ENCODE measurements at places on chromosomes 3 and 15.

DNA sequence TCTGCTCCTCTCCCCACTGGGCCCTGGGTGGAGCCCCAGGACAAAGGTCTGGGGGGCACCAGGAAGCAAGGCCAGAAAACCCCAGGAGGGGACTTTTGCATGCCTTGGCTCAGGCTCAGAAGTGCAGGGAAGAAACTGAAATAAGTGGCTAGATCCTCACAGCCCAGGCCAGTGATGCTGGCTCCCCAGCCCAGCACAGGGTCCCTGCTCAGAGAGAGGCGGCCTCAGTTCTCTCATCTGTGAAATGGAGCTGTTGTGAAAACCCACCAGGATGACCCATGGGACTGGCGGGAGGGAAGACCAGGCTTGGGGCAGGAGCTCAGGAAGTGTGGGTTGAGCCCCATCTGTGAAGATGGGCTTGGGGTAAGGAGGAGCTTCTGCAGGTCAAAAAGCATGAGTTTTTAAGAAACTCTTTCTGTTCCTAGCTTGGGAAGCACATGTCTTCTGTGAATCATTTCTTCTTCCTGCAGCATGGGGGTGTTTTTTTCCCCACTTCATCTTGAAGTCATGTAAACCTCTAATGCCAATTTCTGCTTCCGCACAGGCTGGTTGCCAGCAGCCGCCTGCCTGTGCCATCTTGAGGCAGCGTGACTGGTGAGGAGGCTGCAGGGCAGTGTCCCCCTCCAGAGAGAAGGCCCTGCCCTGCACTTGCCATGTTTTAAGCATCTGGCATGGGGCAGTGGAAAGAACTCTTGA, 118.6 kb downstream of the SMAD6 start:
- DNase-seq, result peak; percentile 48

DNA sequence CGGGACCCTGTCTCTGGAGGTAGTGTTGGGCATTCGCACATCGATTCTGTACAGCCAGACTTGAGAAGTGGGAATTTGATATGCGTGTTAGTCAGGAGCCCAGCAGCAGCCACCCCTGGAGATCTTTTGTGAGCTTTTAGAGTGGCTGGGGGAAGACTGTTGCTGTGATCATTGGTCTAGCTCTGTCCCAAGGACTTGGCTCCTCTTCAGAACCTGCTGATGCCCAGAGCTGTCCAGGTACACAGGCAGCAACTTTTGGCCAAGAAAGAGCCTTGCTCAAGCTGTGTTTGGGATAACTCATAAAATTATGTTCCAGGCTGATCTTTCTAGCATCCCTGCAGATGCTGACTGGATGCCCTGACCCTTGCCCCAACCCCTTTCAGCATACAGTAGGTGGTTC, 29.3 kb downstream of the LIMD1 start:
- no peak for DNase-seq

DNA sequence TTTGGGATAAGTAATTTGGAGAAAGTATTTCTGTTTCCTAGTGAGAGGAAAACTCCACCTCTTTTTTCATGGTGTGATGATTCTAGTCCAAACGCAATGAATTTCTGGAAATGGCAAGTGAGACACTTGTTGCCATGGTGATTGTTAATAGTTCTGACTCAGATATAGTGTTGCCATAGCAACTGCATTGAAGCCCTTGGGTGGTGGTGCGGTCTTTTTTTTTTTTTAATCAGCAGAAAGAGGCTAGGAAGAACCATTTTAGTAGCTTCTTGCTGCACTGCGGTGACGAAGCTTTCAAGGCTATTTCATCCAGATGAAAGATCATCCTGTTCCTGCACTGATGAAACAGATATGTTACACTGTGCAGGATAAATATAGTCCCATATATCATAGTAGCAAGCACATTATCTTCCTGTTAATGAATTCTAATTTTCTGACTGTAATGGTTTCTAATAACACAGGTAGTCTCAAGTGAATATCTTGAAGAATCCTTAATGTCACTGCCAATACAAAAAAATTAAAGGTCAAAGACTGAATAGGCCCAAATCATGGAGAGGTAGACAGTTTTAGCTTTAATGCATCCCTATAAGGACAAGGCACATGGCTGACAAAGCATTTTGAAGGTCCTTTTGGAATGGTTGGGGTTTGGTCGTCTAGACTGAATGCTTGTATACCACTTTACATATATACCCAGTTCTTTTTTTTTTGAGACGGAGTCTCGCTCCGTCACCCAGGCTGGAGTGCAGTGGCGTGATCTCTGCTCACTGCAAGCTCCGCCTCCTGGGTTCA, 125.1 kb upstream of the ZBTB20 start:
- DNase-seq, result no peak

GRCh38 chr3:154602241-154602640, 172.3 kb upstream of the GPR149 start:
- no peak for DNase-seq

- no peak for DNase-seq
Observed at GRCh38 chr15:58588096-58588495, 156.3 kb downstream of the LIPC start.

DNA sequence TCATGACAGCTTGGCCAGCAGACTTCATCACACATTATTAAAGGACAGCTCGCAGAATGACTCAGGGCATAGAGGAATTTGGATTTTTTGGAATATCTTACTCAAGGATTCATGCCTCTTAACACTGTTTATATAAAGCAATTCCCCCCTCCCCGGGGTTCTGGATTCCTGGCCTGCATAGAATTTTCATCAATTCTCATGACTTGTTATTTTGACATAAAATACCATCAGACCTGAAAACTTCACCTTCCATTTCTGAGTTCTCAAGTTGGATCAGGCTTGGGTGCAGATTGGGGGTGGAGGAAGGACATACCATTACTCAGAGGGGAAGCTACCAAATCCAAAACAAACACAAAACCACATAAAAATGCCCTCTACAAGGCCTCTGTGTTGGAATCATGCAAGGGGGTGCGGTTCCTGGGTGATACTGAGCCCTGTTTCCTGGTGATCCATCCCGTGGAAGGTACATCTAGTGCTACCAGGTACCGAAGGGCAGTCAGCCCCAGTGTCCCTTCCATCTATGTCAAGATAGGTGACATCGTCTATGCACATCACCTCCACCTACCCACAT, 95.3 kb downstream of the DAPK2 start:
- peak; percentile 59 for DNase-seq

DNA sequence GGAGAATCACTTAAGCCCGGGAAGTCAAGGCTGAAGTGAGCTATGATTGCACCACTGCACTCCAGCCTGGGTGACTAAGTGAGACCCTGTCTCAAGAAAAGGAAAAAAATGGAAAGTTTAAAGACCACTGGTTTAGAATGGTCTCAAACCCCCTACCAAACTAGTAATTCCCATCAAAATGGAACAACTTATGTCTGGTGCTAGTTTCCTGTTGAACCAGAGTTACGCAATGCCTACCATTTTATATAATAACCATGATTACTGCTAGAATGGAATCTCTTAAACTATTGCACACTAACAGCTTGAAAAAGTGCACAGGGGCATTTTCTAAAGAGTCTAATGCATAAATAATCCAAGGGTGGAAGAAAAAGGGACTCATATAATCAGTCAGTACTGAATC, 43.6 kb downstream of the DMXL2 start:
- DNase-seq, result no peak

DNA sequence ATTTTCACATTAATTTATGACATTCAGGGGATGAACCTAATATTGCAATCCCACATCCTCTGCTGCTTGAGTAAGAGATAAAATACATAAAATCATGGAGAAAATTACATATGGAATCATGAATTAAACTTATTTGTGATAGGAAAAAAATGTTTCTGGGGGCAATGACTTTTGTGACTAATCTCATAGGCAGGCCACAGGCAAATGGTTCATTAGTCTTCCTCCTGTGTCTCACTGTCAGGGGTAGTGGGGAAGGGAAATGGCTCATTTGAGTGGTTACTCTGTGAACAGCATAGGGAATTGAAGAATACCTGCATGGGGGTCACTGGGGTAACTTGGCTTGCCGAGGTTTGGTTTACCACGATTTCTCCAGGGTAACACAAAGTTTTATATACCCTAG, 72.0 kb downstream of the TFG start:
- no peak for DNase-seq

DNA sequence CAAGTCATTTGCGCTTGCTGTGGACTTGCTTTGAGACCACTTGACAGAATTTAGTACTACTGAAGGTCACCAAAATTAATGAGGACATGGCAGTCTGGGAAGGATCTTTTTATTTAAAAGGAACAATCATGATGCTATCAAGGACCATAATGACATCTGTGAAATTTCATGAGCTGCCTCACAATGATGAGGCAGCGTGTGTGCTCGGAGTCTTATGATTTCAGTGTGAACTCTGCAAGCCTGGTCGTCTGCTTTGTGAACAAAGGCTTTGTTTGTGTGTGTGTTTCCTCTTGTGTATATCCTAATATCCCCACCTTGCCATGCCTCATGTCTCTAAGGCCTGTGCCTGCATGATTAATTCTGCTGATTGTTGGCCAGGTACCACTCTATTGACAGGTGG, 46.7 kb downstream of the RAD54L2 start:
- no peak for DNase-seq

DNA sequence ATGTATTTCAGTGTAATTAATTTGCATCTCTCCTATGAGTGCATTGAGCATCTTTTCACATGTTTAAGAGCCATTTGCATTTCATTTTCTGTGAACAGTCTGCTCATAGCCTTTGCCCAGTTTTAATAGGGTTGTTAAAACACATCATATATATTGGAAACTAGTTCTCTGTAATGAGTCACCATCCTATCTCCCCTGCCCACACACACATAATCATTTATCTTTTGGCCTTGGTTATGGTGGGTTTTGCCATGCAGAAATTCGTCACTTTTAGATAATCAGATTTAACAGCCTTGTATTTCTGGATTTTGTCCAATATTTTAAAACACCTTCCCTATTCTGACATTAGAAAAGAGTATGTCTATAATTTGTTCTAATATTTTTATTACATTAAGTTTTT, 11.9 kb upstream of the CHRM5 start:
- DNase-seq, result no peak

DNA sequence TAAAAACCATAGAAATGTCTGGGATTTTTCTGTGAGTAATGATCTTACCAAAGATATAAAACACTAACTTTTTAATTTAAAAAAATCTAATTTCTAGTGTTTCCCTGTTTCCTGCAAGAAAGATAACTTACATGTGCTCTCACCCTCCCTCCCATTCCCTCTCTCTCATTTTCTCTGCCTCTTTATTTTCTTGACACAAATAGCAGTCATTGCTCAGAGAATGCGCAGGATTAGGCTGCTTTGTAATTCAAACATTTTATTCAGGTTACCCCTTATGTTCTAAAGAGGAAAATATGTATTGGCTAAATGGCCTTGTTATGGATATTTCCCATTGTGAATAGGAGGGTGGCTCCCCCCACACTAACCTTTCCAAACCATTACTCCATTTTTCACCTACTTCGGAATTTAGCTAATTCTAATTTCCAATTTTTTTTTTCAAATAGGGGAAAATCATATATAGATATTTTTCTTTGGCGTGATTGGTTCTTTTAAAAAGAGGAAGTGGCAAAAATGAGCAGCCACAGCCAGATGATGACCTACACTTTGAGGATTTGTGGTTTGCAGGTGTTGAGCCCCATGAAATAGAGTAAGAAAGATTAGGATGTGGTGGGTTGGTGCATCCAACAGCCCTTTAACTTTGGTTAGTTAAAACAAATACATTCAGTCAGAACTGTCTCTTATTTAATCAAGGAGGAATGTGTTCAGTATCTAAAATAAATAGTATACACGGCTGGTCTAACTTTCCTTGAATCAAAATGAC, 554.4 kb downstream of the IGSF11 start:
- no peak for DNase-seq

DNA sequence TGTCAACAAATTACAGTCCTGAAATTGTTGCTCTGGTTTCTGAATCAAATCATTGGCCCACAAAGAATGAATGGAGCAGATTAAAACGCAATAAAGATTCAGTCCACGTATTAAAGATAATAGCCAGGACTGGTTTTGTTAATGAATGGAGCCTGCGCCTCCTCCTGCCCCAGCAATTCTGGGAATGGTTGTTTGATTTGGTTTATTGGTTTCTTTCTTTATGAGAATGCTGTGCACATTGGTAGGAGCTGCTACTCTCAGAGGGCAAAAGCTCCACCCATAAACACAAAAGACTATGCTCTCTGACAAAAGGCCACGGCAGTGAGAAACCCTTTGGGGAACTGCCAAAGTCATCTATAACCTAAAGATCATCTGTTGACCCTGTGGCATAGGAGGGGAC, 261.1 kb downstream of the ABHD5 start:
- DNase-seq, result no peak

DNA sequence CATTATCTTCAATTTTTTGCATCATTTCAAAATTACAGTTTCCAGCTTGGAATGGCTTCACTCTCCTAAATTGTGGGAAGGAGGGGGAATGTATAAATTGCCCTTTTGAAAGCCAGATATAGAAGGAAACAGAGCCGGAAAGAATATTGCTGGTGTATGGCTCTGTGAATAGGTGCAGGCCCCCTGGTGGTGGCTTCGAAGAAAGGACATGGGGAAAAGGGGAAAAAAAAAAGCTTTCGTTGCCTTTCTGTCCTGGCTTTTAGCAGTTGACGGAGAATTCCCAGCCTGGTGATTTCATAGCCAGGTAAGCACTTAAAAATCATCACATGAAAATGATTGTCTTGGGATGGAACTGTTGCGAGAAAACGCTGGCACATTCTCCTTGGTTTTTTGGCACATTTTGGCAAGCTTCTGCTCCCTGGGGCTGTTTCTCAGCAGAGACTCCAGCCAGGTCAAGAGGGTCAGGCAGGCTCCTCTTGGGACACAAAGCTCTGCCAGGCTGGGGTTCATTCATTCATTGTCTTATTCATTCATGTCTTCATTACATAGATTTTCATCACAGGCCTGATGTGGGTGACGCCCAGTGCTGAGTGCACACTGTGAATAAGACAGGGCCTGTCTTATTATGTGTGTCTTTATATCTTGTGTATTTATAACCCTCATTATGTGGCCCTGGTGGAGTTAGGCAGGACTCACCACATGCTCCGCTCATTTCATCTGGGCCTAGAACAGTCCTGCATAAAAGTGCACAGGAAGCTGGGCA, 300.0 kb upstream of the TPM1 start:
- peak; percentile 76 for DNase-seq

DNA sequence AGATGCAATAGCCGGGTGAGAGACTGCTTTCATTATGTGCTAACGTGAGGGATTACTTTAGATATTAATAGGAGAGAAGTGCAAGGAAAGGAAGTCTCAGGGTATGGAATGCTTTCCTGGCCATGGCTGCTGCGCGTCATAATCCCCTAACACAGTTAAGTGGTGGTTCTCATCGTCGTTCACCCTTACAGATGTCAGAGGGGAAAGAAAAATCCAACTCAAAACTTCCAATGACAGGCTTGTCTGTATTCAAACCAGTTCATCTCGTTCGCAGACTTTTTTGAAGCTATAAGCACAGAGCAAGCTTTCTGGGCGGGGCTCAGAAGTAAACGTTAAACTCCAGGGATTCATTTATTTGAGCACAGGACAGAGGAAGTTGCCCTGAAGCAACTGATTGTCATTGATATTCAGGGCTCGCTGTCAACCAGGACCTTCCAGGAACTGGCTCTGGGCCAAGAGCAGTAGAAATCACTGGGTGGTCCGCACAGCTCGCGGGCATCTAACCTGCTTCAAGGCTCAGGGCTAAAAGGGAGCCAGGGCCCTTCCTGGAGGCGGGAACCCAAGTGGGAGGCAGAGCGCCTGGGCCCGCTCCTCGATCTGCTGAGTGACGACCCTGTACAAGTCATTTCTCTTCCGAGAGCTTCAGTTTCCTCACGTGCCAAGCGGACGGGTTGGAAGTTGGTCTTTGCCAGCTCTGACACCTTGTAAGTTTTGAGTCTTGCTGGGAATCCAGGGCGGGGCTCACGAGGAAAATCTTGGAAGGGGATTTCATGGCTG, 1.1 kb upstream of the LPP start:
- peak; percentile 66 for DNase-seq

GRCh38 chr3:27593173-27593572, 109.0 kb upstream of the SLC4A7 start:
- no peak for DNase-seq

- no peak for DNase-seq
Observed at GRCh38 chr3:51502562-51502910, 2.7 kb upstream of the DCAF1 start.

All from aorta (tissue), 5 donors.